ENCODE measurements at places on chromosomes 3 and 15. TPM values are rescaled to one million over a fixed set of nuclear protein-coding genes. Genes with fewer than 3 reads are reported as not detected.

- DNase-seq, result no peak
Measured at GRCh38 chr3:50275141-50275995, 3.5 kb upstream of the LSMEM2 start.

The COL6A6 gene
- 2.9 TPM for polyA plus RNA-seq

GRCh38 chr15:98775498-98776230 is 127.3 kb downstream of the IGF1R start:
- no peak for DNase-seq

- DNase-seq, result no peak
Measured at GRCh38 chr3:50415816-50416215, 56.5 kb upstream of the TMEM115 start.

DNA sequence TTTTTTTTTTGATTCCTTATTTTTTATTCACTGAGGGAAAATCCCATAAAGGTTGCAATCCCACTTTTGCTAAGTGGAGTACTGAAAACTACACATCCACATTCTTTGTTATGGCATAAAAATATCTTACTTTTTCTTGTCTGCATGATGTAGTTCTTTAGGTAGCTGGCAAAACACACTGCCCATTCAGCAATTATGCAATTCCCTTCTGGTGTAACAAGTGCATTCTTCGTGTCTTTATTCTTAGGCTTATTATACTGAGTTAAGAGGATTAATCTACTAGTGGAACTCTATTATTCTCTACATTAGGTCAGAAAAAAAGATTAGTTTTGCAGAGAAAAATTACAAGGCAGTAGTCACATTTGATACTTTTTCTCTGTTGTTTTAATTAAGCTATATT is 403.8 kb upstream of the GBE1 start:
- DNase-seq, result no peak

- no peak for DNase-seq
Measured at GRCh38 chr3:131193641-131194238, 167.1 kb downstream of the NEK11 start.

GRCh38 chr3:25191673-25192072 is 236.4 kb upstream of the RARB start:
- DNase-seq, result no peak

DNA sequence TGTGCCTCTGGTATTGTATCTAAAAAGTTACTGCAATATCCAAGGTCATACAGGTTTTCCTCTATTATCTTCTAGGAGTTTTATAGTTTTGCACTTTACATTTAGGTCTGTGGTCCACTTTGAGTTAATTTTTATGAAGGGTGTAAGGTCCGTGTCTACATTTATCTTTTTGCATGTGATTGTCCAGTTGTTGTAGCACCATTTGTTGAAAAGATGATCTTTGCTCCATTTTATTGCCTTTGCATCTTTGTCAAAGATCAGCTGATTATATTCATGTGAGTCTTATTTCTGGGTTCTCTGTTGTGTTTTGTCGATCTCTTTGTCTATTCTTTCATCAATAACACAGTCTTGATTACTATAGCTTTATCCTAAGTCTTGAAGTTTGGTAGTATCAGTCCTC is 6.7 kb downstream of the CHRNA7 start:
- DNase-seq, result no peak

The AHSG gene
- 0.62 TPM for polyA plus RNA-seq

DNA sequence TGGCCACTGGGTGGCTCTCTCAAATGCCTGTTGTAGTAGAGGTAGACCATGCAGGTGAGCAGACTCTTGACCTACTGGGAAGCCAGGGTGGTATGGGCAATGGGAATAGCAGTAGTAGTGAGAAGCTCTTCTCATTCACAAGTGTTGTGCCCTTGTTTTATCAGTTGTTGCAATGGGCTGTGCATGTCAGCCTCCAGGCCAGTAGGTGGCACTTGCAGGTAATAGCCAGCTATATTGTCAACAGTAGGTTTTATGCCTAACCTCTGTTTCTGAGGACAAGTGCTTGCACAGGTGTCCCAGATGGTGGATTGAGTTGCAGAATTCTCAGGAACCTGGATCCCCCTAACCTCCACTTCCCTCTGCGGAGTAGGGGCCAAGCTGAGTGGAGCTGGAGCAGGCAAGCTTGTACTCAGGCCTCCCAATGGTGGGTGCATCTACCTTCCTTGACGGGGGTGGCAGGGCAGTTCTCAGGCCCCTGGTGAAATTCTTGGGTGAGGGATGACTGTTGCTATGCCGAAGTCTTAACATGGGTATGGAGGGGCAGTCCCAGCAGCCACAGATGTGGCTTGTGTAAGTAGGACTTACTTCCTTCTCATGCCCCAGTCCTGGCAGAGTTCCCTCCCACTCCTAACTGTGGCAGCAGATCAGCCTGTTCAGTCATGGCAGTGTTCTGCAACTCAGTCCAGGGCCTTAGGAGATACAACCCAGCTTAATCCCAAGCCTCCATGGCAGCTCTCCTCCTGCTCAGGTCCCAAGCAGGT is 104.3 kb downstream of the NEO1 start:
- DNase-seq, result no peak

GRCh38 chr3:78804251-78805037 is 963.4 kb downstream of the ROBO1 start:
- no peak for DNase-seq

GRCh38 chr15:64163659-64164362 is 989 bp upstream of the PPIB start:
- DNase-seq, result no peak

DNA sequence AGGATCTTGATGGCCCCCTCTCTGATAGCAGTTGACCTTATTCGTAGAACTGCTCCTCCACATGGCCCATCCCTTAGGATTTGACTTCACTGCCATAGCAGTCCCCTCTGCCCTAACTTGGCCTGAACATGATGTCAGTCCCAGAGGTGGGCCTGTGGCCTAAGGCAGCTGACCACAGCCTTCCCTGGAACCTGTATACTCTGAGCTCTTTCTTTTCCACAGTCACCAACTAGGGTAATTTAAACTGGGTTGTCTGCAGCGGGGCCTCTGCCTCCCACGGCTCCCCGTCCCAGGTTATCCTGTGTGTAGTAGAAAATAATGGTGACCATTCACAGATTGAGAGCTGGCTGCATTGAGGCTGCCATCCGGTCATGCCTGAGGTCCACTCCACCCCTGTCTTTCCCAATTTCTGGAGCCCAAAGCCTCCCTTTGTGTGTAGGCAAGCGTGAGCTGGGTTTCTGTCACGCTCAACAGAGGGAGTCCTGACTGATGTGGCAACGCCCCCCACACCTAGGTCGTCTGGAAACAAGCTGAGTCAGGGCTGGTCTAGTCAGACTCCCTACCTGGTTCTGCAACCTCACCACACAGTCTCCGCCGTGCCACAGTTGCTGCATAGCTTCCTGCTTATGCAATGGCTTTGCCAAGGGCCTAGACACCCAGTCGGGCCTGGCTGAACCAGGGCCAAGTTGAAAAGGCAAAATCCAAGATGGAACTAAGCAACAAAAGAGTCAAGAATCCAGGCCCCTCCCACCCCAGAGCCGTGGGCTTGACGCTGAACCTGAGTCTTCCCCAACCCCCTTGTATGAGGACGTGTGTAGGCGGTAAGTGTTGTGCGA is 284.5 kb downstream of the XXYLT1 start:
- DNase-seq, result no peak

DNA sequence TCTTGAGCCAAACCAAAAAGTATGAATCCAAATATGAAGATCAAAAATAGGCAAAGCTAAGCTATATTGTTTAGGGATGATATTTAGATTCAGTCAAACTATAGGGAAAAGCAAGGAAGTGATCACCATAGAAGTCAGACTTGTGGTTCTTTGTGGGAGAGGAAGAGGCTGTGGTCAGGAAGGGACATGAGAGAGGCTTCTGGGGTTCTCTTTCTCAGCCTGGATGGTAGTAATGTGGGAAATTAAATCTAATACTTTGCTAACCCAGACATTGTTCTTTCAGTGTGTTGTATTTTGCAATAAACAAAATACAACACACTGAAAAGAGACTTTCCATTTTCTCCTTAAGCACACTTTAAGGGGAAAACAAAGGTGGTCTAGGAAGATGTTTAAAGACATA is 3.1 kb downstream of the CX3CR1 start:
- DNase-seq, result no peak

- DNase-seq, result no peak
Measured at GRCh38 chr15:47565949-47566348, 151.4 kb upstream of the SEMA6D start.

GRCh38 chr3:96734273-96735009 is 80.0 kb upstream of the EPHA6 start:
- DNase-seq, result no peak

DNA sequence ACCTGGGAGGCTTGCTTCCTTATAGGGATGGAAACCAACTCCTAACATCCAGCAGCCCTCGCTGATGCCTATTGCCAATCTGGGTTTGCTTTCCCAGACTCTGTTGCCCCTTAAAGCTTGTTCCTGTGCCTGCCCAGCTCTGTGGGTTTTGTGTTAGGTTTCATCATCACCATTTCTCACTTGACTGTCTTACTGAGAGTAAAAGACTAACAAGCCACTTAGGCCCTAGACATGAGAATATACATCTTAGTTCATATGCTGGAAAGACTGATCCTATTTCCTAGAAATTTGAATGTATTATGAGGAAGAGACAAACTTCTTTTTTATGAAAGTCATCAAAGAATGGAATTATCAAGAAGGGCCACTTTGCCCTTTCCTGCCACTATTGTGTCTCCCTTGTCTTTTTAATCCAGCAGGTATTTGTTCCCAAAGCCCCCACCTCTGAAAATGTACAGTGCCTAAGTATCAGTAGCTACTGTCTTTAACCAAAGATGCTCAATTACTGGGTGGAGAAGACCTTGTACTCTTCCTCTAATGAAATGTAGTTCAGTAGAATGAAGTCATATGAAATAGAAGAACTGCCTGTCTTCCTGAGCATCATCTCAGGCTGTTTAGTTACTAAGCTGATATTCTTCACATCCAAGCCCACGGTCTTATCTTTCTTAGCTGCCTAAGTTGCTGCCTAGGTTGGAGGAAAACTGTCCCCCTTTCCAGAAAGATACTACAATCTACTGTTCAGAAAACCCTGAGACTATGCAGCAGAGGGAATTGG is 59.8 kb upstream of the ZPLD1 start:
- DNase-seq, result no peak

The UACA gene
- polyA plus RNA-seq, result 120 TPM

The CCR2 gene
- polyA plus RNA-seq, result 1.1 TPM

DNA sequence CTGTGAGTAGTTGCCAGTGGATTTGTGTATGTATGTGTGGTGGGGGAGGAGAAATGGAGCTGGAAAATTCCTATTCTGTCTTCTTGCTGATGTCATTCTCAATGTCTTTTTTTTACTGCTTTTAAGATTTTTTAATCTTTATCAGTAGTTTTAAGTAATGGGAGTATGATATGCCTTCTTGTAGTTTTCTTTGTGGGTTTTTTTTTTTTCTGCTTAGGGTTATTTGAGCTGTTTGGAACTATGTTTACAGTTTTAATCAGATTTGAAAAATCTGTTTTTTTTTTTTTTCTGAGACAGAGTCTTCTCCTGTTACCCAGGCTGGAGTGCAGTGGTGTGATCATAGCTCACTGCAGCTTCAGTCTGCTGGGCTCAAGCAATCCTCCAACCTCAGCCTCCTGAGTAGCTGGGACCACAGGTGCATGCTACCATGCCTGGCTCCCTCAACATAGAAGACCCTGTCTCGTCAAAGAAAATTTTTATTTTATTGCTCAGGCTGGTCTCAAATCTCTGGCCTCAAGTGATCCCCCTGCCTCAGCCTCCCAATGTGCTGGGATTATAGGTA is 37.1 kb downstream of the RPL39L start:
- no peak for DNase-seq

The KNL1 gene
- polyA plus RNA-seq, result 32.4 TPM

- DNase-seq, result no peak
Measured at GRCh38 chr3:157103860-157104259, 56.1 kb downstream of the CCNL1 start.

DNA sequence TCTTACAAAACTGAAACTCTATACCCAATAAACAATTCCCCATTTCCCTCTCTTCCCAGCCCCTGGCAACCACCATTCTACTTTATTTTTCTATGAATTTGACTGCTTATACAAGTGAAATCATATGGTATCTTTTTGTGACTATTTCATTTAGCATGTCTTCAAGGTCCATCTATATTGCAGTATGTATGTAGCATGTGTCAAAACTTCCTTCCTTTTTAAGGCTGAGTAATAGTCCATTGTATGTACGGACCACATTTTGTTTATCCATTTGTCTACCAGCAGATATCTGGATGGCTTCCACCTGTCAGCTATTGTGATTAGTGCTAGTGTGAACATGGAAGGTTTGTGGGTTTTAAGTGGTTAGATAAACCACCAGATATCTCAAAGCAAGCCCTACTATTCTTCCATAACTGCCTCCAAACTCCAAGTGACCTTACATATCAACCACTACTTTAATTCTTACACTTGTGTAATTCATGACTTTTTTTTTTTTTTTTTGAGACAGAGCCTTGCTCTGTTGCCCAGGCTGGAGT is 134.7 kb downstream of the TMCC1 start:
- no peak for DNase-seq

DNA sequence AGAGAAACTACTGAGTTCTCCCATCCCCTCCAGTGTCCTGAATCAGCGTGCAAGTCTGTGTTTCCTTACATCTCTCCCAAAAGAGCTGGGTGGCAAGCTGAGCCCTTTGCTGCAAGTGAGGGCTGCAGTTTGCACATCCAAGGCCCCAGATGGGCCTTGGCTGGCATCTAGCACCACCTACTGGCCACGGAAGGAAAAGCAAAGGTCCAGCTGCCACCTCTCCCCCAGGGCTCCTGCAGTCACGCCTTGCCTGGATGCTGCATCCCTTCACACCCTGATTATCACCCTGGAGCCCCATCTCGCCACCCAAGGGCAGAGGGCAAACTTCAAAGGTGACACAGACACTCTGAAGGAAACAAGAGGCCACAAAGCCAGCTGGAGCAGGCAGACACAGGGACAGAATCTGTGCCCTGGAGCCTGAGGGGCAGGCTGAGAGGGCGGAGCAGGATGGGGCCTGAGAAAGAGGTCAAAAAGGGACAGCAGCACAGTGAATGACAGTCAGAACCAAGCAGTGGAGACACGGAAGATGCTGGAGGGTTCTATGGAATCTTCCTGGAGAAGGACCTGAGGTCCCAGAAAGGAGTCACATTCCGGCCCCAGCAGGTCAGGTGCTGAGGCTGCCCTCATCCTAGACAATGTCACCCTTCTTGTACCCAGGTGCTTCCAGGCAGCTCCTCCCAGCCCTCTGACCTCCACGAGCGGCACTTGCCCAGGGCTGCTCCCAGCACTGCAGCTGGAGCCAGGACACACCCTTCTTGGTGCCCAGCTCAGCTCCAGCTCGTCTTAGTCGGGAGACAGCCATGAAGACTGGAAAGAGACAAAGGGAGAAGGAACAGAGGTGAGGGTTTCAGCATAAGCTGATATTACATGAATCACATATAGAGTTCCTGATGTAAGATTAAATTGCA is 18.3 kb upstream of the NTRK3 start:
- DNase-seq, result no peak

DNA sequence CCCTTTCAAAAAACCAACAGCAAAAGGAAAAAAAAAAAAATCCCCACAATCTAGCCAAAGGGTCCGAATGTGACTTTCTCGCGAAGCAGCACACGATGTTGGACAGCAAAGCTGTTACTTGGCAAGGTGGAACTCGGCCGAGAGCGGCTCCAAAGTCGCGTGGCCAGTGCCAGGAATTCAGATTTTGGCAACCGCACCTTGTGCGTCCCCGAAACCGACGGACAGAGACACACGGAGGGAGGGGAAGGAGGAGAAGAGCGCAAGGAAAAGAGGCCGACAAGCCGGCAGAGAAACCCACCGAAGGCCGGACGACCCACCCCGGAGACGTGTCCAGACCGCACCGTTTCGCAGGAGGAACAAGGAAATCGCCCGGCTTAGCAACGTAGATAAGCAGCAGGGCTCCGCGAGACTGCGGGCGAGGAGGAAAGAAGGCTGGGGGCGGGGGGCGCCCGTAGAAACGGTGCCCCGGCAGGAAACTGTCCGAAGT is 517.3 kb downstream of the MECOM start:
- no peak for DNase-seq

All from left kidney (tissue), 8 donors.